Kidney glomerular epithelial cell (primary cell): ENCODE measurements at places on chromosomes 6 and 20.

- peak; percentile 13 for DNase-seq
Observed at GRCh38 chr6:108165714-108166663, at the start of gene NR2E1. Gene NR2E1, plus strand, starts transcription at chr6:108166022. Its CDS starts 744 bp downstream, at chr6:108166766.

- no peak for DNase-seq
Observed at GRCh38 chr6:115750292-115750691, 310.4 kb downstream of the FRK start.

GRCh38 chr6:154496793-154497517, 13.5 kb downstream of the CNKSR3 start:
- no peak for DNase-seq

- no peak for DNase-seq
Observed at GRCh38 chr20:48524582-48524981, 303.2 kb downstream of the PREX1 start.

DNA sequence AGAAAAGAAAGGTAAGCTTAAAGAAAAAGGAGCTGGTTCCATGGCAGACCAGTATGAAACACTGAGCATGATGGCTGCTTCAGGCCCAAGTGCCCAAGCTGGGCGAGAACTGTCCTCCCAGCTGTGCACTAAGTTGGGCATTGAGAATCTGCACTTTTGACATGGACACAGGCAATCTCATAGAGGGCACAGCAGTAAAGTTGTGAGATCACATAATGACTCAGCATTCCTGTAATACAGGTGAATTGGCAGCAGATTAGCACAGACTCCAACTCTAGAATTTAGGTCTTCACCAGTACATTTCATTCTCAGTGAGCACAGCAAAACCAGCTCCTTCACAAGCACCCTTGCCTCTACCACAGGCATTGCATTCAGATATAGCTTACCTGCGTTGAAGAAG, 343.4 kb downstream of the PKHD1 start:
- no peak for DNase-seq

DNA sequence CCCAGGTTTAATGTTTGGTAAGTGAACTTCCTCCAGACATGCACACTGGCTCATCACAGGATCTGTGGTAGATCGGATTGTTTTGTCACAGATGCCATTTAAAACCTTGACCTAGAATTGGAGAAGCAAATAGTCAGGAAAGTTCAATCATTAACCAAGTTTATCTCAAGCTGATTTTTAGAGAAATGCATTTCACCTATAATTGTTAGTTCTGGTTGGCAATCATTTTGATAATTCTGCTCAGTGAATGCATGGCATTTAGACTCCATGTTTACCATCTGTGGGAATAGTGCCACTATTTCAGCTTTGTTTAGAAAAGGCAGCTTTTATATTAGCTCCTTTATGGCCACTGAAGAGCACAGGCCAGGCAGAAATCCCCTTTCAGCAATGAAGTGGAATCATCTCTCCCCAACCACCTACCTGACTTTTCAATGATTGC, 73.9 kb upstream of the IPCEF1 start:
- no peak for DNase-seq

- no peak for DNase-seq
Observed at GRCh38 chr6:133404151-133404550, 163.0 kb downstream of the EYA4 start.

DNA sequence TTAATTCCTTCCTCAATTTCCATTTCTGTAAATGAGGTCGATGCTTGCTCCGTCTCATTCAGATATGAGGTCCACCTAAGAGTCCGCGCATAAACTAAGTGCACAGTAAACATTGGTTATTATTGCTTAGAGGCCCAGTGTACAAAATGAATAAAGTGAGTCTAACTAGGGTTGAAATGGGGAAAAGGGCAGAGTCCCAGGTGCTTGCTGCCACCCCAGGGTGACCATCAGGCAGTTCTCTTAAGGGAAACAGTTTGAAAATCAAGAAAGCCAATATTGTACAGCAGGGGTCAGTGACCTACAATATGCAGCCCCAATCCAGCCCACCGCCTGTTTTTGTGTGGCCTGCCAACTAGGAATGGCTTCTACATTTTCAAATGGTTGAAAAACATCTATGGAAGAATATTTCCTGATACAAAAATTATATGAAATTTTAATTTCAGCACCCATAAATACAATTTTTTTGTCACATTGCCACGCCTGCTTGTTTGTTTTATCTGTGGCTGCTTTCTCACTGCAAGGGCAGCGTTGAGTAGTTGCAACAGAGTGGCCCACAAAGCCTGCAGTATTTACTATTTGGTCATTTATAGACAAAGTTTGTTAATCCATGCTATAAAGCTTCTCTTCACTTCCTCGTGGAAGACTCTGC, 43.3 kb downstream of the SLC13A3 start:
- no peak for DNase-seq

GRCh38 chr6:63750400-63750799, 114.8 kb downstream of the PHF3 start:
- DNase-seq, result no peak

DNA sequence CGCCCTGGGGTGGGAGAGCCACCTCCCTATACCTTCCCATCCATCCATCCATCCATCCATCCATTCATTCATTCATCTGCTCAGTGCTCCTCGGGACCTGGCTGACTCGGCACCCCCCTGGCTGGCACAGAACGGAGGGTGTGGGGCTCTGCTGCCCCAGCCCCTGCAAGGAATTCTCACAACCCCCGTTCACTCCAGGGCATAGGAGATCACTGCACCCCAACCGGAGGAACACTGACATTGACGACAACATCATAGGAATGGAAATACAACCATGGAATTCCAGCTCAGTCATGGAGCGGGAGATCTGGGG, 28.1 kb upstream of the MRGBP start:
- DNase-seq, result no peak

DNA sequence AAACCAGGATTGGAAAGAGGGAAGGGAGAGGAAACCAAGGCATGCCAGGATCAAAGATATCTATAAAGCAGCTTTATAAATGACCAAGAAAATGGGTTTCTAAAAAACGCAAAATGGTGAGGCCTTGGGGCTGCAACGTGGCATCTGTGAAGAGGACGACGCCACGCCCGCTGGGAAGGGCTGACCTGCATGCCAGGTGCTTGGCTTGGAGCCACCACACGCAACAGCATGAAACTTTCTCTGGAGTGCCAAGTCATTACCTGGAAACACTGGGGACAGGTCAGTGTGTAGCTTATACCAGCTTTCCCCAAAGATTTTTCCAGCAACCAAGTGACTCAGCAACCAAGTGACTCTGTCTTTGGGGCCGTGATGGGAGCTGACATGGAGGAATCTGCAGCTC, 82.5 kb downstream of the POPDC3 start:
- no peak for DNase-seq

DNA sequence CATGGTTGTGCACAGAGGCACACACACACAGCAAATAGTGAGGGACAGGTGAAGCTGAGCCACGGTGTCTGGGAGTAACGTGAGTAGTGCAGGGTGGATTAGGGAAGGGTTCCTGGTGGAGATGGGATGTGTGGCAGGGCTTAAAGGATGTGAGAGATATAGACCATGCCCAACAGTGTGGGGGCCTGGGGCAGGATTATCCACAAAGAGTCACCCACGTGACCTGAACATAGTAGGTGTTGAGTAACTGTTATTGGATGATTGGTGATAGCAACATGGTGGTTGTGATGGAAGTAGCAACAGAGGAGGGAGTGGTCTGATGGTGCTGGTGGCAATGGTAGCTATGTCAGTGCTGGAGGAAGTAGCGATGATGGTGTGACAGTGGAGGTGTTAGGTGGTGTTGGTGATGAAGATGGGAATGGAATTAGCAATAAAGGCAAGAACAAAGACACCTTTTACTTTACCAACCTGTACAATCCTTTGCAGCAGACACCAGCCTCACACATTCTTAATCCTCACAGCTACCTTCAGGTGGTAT, 135.1 kb downstream of the MRPL14 start:
- DNase-seq, result no peak

GRCh38 chr6:164928057-164928727, 381.2 kb downstream of the C6orf118 start:
- DNase-seq, result no peak

- no peak for DNase-seq
Observed at GRCh38 chr6:162118706-162119105, 608.9 kb downstream of the PRKN start.
